ENCODE measurements at places on chromosomes 3 and 15.

DNA sequence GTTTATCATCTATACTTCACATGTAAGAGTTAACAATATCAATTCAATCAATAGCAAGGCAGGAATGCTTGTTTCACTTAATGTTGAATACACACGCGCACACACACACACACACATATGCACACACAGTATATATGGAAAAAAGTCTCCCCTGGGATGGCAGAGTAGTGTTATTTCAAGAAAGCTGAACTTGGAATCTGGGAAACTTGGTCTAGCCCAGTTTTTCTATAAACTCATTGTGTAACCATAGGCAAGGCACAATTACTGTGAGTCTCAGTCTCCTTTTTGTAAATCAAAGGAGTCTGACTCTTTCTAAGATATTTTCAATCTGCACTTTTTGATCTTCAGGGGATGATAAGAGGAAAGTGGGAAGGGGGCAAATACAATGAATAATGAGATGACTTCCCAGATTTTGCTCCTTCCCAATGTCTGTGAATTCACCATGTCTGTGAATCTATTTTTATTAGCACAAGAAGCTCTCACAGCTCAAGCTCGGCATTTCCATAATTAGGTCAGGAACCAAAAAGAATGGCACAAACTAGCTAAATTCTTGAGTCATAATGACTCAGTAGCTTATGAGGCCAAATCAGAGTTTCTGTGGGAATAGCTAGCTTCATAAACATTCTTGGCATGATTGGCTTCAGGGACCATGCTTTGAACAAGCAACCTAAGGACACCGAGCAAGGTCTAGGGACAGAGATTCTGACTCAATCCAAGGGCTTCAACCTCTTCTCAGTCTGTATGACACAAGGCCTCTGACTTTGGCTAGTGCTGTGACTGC is 227.4 kb upstream of the DCBLD2 start:
- peak; percentile 99 for DNase-seq

GRCh38 chr15:60679256-60679655 is 200.3 kb upstream of the ICE2 start:
- peak; percentile 68 for DNase-seq

DNA sequence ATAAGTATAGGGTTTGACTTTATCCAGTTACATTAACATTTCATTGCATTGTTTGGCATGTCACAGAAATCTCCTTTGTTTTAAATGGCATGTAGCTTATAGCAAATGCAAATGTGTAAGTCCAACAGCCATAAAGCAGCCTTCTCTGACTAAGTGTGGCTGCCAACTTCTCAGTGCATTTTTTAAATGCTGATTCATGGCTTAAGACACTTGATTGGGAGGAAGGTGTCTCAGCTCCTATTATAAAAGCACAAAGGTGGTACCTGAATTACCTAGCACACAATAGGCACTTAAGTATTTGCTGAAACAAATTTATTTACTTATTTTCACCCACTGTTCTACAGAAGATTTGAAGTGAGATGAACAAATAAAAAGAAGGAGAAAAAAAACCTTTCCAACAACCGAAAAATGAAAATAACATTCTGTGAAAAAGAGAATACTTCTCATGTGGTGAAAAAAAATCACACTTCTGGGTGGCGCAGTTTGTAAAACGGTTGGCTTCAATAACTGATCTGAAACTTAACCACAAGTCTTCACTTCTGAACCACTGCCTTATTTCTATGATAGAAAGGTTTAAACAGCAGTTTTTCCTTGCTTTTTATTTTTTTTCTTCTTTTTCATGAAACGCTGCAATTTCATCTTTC is 105.5 kb upstream of the ICE2 start:
- DNase-seq: peak; percentile 38

DNA sequence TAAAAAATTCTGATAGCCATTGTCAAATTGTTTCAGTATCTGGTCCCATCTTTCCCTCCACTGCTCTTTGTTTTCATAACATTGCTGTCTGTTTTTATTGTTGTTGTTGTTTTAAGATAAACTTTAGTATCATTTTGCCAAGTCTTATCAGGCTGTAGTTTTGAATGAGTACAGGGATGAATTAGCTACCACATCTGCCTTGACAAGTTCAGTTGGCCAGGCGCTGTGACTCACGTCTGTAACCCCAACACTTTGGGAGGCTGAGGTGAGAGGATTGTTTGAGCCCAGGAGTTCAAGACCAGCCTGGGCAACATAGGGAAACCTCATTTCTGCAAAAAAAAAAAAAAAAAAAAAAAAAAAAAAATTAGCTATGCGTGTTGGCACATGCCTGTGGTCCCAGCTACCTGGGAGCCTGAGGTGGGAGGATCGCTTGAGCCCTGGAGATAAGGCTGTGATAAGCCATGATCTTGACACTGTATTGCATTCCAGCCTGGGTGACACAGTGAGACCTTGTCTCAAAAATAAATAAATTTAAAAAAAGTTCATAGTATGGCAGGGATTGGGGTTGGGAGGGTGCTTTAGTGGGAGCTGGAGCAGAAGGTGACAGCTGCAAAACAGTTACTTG is 8.3 kb upstream of the ANKDD1A start:
- no peak for DNase-seq

- DNase-seq: no peak
These were observed 61.3 kb downstream of the EDEM1 start for GRCh38 chr3:5248822-5249221.

DNA sequence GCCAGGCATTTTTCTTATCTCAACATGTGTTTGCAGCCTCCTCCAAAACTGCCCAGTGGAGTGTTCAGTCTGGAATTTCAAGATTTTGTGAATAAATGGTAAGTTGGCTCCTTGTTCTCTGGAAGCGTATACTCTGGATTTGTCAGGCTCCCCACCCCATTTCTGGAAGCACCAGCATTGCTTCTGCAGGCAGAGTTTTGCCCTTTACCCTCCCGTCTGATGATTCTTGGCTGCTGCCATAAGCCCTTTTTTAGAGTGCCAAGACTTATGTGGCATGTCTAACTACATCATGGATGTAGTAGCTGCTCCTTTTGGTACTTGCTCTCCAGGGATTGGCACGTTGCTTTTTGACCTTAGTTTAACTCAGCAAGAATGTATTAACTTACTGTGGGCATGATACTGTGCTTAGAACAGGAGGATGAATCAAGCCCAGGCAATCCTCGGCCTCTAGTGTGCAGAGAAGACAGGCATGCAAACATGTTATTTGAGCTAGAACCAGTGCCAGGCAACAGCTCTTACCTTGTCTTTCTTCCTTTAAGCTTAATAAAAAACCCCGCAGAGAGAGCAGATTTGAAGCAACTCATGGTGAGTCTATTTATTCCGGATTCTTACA is 8.3 kb downstream of the SNAPC5 start:
- DNase-seq: no peak

DNA sequence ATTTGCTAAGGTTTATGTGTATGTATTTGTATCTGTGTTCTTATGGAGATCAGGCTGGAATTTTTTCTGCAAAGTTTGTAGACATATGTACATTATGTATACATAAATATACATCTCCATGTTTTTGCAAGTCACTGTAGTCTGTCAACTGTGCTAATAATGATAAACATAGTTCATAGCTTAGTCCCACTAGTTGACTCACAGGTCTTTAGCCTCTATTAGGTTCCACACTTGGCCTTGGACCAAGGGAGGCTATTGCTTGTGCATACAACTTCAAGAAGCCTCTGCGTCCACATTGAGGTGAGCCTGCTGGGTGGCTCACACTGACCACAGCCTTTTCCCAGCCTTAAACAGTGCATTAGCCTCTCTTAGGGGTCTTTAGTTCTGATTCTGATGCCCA is 243.8 kb upstream of the PEX5L start:
- DNase-seq: peak; percentile 70

DNA sequence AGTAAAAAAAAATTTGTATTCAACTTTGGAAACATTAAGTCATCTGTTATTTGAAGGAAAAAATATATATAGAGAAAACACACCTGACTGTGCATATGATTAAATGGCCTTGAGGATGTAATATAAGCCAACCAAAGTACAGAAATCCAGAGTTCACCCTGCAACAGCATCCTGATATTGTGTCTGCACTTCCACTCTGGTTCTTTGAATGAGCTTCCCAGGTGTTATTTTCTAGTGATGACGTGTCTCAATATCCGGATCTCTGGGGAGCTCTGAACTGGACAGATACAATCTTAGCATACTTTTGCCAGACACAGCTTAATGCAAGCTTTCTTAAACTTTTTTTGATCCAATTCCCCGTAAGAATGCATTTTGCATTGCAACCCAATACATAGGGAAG is 19.5 kb upstream of the PIK3CB start:
- DNase-seq: no peak

- DNase-seq: peak; percentile 16
These were observed 1.2 kb upstream of the LRRC34 start for GRCh38 chr3:169813757-169814517.

- DNase-seq: no peak
These were observed 14.0 kb downstream of the PLCH1 start for GRCh38 chr3:155730843-155731242.

- DNase-seq: no peak
These were observed 37.0 kb downstream of the DAPK2 start for GRCh38 chr15:64009241-64009640.

DNA sequence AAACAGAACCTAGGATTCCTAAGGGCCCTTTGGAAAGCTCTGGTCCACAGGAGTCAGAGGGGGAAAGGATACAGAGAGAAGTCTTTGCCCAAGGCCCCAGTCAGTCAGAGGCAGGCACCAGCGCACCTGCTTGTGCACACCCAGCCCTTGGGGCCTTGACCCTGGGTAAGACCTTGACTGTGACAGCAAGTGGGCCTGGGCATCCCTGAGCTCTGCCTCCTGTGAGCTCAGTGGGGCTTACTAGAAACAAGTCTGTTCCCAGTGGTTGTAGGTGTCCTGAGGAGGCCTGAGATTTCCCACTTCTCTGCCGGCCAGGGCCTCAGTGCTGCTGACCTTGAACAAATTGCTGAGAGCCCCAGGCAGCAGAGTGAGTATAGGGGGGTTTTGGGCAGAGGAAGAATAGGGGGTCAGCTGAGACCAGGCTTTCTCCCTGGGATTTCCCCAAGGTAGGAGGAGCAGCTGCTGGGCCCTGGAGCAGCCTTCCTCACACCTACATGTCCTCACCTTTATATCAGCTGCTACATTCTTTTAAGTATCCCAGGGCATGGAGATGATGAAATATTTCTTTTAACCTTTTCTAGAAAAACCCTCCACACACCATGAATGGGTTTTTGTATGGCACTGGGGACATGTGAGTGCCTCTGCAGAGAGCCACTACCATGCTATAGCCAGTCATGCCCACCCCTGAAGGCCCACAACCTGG is 9.7 kb upstream of the DAG1 start:
- DNase-seq: no peak

DNA sequence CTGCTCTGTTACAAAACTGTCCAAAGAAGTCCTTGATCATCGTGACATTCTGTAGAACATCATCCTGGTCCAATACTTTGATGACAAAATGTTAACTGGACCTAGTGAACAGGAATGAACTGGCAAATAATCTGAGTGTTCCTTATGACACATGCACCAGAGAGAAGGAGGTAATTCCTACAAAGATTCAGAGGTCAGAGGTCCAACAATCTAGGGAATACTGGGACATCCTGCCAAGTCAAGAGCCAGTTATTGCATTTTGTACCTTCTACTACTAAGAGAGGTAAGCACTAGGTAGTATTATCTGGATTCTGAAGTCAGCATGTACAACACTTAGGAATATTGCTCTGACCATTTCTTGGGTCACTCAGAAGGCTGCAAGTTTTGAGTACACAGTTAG is 20.8 kb downstream of the LZTFL1 start:
- DNase-seq: no peak

Measured in fibroblast of skin of right biceps (primary cell).